ENCODE measurements at places on chromosomes 2 and 18.
A peak's percentile ranks its signal among the peaks of the same experiment; 100 is the strongest.

GRCh38 chr18:42242758-42243157, 287.7 kb downstream of the PIK3C3 start:
- no peak for DNase-seq

GRCh38 chr2:14720739-14721138, 88.2 kb downstream of the LRATD1 start:
- no peak for DNase-seq

DNA sequence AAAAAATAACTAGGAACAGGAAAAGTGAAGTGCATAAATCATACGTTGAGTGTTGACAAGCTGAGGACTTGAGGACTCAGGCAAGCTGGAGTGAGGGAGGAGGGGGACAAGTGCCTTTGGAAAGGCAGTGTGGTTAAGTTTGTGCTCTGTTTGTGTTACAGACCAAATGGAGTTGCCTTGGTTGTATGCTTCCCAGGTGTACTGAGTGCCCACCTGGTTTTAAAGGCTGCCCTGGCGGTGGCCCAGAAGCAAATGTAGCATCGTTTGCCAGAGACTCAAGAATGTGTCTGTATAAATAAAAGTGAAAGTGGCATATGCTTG, 240.9 kb downstream of the PRKCE start:
- peak; percentile 59 for DNase-seq

DNA sequence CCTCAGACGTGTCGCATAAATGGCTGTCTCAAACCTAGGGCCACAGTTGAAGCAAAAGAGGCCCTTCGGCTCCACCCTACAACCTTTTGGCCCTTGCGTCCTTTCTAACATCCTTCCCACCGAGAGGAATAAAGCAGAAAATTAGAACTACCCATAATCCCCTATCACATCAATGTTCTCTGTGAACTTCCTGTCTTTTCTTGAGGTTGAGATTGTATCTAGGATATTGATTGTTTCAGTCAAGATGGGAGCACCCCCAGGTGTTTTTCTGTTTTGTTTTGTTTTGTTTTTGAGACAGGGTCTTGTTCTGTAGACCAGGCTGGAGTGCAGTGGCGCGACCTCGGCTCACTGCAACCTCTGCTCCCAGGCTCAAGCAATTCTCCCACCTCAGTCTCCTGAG, 23.6 kb downstream of the INPP5D start:
- no peak for DNase-seq

DNA sequence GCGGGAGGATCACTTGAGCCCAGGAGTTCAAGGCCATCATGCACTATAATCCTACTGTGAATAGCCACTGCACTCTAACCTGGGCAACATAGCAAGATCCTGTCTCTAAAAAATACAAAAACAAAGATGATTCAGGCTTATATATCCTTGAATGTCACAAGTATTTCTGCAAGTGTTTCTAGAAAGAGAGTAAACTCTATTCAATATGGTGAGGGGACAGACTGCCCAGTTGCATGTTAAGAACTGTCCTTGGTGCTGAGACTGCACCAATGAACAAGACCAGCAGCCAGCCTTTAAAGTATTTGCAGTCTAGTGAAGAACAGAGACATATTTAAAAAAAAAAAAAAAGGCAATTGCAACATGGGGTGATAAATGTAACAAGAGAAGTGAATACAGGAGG, 16.4 kb downstream of the MAP3K19 start:
- DNase-seq = peak; percentile 82

GRCh38 chr2:222577341-222577740, 78.6 kb downstream of the FARSB start:
- peak; percentile 20 for DNase-seq

GRCh38 chr18:53886058-53886457, 338.4 kb downstream of the MBD2 start:
- no peak for DNase-seq

- no peak for DNase-seq
Measured at GRCh38 chr18:50143886-50144285, 51.1 kb downstream of the MYO5B start.

GRCh38 chr2:5433855-5434254, 258.3 kb upstream of the SOX11 start:
- DNase-seq = no peak

- peak; percentile 56 for DNase-seq
Measured at GRCh38 chr2:79219383-79219988, 59.9 kb upstream of the REG3A start.

- DNase-seq = peak; percentile 61
Measured at GRCh38 chr18:7417727-7418126, 149.4 kb upstream of the PTPRM start.

DNA sequence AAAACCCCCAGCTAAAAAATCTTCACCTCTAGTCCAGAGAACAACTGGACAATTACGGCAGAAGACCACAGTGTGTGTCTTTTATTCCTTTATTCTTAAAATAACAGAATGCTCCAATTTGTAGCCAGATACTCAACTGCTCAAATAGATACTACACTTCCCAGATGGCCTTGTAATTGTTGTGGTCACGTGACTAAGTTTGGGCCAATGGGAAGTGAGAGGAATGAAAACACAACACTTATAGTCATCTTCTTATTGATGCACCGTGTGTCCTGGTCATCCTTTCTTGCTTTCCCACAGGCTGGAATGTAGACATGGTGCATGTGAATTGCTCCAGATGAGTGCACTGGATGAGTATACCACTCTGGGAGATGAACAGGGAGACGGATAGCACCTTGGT, 145.1 kb downstream of the CDC42EP3 start:
- DNase-seq = no peak

- DNase-seq = no peak
Measured at GRCh38 chr2:113124984-113125855, 2.2 kb upstream of the IL1RN start.

All from choroid plexus epithelial cell (primary cell).